ENCODE measurements at places on chromosomes 5 and 9.
A peak's percentile ranks its signal among the peaks of the same experiment; 100 is the strongest.

- DNase-seq = no peak
These were observed 37.3 kb downstream of the YIPF5 start for GRCh38 chr5:144133050-144133633.

DNA sequence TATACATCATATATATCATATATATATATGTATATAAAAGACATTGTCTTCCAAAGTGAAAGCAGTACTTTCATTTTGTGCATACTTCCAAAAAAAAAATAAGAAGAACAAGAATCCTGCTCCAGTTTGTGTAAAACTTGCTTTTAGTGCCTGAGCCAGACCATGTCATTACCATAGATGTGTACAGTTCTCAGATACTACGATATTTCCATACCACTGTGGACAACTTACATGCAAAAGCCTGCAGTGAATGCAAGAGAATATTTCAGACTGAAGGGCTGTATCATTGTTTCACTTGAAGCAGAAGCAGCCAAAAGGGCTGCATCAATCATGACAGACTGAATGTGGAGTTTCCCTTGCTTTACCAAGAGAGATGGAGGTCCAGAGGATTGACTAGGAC is 72.6 kb upstream of the CYLC2 start:
- DNase-seq = no peak

- no peak for DNase-seq
These were observed 13.9 kb downstream of the NR2F1 start for GRCh38 chr5:93596676-93597490.

- no peak for DNase-seq
These were observed 1184.8 kb downstream of the DTWD2 start for GRCh38 chr5:117803533-117803932.

DNA sequence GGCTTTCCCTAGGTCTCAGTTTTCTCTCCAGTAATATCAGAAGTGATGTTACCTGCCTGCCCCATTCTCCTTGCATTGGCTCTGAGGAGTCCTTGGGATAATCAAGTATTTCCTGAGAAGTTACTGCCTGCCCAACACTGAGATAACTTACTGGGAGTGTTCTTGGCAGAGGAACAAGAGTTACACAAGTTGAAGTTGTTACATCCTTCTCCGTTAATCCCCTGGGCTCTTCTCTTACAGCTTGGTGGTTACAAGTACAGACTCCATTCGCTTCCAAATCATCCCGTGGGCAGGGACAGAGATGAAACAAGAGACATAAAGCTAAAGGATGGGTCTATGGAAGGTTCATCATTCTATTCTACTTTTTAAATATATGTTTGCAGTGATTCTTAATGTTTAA is 74.1 kb upstream of the SAP30L start:
- no peak for DNase-seq

DNA sequence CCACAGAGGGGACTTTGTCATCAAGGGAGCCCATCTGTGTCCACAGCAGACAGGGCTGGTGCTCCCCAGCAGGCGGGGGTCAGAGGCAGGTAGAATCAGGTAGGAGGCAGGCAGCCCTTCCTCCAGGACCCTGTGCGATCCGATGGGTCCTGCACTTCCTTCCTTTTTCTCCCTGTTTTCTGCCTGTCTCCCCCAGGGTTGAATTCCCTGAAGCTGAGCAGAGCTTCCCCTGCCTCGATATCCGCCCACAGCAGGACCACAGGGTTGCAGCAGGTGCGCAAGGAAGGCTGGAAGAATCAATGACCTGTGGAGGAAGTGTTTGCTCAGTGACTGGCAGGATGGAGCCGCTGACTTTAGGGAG is 69.2 kb downstream of the MRPL36 start:
- DNase-seq = no peak

GRCh38 chr9:138073408-138073807 is 195.8 kb downstream of the CACNA1B start:
- DNase-seq = no peak

DNA sequence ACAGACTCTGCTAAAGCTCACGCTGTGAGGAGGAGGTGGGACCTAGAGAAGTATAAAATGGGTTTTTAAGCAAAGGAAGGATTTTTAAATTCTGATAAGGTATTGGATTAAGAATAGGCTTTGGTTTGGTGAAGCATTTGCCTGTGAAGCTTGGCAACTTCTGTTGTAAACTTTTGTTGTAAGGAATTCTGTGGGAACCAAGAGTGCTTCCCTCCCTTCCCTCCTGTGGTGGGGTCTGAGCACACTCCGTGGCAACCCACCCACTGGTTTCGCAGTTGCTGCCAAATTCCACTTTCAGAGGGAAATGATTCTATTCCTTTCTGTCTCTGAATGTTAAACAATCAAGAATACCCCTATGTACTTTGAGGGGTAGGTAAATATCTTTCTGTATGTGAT is 28.6 kb upstream of the GTF2H2C start:
- no peak for DNase-seq

GRCh38 chr5:97762483-97762882 is 579.4 kb upstream of the RIOK2 start:
- no peak for DNase-seq

- DNase-seq = peak; percentile 87
These were observed 269.4 kb upstream of the MVB12B start for GRCh38 chr9:126057121-126057825.

DNA sequence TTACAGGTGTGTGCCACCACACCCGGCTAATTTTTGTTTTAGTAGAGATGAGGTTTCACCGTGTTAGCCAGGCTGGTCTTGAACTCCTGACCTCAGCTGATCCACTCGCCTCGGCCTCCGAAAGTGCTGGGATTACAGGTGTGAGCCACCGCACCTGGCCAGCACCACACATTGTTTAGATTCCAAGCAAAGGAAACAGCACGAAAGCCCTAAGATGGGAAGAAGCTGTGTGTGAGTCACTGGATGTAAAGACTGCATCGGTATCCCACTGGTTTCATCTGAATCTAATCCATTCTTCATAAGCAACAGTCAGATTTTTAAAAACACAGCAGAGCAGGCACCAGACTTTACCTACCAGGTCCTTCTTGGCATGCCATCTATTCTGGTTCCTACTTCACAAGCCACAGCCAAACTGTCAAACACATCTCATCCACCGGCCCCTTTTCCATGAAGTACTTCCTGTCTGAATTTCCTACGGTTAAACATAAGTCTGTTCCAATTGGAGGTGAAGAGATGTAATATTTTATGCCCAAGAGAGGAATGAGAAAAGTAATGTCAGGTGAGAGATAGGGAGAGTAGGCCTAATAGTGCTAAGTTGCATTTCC is 17.4 kb downstream of the UBTD2 start:
- DNase-seq = no peak

GRCh38 chr9:136902259-136902821 is 16.0 kb downstream of the TRAF2 start:
- DNase-seq = no peak

GRCh38 chr9:95979446-95979845 is 104.0 kb downstream of the ERCC6L2 start:
- DNase-seq = no peak

GRCh38 chr5:171524466-171524865 is 105.0 kb downstream of the FGF18 start:
- peak; percentile 30 for DNase-seq
